Left ventricle myocardium inferior (tissue), 1 donor: ENCODE measurements at places on chromosomes 5 and 9.

- no peak for DNase-seq
Measured at GRCh38 chr9:2377834-2378233, 243.8 kb upstream of the VLDLR start.

GRCh38 chr5:145557345-145557744, 277.8 kb downstream of the PRELID2 start:
- no peak for DNase-seq

DNA sequence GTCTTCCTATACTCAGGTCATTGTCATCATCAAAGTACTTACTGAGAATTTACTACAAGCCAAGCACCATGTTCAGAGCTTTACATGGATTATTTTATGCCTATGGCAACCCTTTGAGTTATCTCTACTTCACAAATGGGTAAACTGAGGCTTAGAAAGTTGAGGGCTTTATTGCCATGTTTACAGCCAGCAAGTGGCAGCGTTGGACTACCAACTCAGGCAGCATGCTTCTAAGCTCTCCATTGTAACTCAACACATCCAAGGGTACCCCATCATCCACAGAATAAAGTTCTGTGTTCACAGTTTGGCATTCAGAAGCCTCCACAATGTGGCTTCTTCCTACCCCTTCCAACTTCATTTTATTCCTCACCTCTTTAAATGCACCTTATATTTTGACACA, 422.6 kb upstream of the GRIA1 start:
- no peak for DNase-seq

GRCh38 chr5:77143998-77144836, 57.1 kb upstream of the ZBED3 start:
- peak; percentile 56 for DNase-seq

DNA sequence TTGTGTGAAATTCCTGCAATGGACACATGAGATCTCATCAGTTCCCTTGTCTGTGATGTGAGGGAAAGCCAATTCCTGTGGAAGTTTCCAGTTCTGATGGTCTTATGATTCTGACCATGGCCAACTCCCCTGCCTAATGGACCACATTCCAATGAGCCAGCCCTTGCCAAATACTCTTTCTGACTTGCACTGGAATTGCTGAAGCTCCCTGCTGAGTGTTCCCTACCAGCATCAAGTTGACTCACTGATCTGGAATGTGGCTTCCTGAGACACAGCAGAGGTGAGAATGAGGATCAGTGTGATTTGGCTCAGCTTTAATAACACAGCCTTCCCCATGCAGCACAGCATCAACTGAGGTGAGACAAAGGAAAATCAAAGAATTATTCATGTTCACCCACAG, 427.8 kb downstream of the KDM4C start:
- DNase-seq: no peak

DNA sequence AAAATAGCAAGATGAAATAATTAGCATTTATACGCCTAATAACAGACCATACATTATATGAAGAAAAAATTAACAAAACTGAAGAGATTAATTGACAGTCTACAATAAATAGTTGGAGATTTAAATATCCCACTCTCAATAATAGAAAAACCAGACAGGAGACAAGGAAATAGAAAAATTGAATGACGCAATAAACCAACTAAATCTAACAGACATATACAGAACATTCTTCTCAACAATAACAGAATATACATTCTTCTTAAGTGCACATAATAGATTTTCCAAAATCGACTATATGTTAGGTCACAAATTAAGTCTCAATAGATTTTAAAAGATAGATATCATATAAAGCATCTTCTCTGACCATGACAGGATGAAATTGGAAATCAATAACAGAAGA, 25.6 kb upstream of the RNF180 start:
- no peak for DNase-seq

GRCh38 chr9:125700791-125701190, 6.2 kb downstream of the MAPKAP1 start:
- DNase-seq: no peak

GRCh38 chr5:72138943-72139521, 31.8 kb downstream of the MAP1B start:
- no peak for DNase-seq
